ENCODE measurements at places on chromosomes 5 and 9.

DNA sequence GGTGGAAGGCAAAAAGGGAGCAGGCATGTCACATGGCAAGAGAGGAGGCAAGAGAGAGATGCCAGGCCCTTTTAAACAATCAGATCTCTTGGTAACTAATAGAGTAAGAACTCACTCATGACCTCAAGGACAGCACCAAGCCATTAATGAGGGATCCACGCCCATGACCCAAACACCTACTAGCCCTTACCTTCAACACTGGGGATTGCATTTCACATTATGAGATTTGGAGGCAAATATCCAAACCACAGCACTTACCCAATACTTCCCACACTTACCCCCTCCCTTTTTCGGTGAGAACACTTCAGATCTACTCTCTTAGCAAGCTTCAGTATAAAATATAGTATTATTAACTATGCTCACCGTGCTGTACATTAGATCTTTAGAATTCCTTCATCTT, 41.9 kb downstream of the ZNF354A start:
- H3K36me3 ChIP-seq = no peaks in the 10 kb centered on the region
- H3K4me3 ChIP-seq = no peak overlapping the region
- H3K4me1 ChIP-seq = no peaks in the 10 kb centered on the region

DNA sequence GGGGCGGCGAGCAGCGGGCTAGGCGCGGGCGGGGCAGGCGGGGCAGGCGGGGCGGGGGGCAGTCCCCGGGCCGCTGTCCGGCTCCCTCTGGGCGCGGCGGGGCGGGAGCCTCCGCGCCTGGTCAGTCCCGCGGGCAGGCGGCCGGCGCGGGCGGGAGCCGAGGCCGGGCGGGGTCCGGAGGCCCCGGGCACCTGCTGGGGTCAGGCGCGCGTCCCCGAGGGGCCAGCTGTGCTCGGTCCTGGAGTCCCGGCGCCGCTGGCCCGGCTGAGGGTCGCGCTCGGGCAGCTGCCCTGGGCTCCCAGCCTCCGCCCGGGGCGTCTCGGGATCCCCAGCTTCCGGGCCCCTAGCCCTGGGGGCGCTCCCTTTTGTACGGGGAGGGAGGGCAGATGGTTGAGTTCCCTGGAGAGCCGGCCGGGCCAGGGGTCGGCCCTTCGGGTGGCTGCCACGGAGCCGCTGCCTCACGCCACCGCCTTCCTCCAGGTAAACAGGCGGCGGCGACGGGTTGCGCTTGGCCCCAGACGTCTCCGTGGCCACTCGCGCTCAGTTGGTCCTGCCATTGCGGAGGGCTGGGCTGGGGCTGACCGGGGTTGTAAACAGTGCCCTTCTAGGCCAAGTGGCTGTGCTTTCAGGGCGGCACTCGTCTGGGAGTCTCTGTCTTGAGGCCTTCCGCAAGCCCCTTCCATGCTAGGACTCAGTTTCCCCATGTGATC, 473 bp downstream of the ZBTB34 start:
- H3K4me1 ChIP-seq = peaks cover 34% of the 10 kb centered on the region
- DNase-seq = peak; percentile 48
- H3K36me3 ChIP-seq = no peaks in the 10 kb centered on the region
- peak overlapping the region; percentile 96 for H3K27ac ChIP-seq

- no peaks in the 10 kb centered on the region for H3K27me3 ChIP-seq
- no peak overlapping the region for H3K27ac ChIP-seq
- peaks cover 4% of the 10 kb centered on the region for H3K4me1 ChIP-seq
- no peaks in the 10 kb centered on the region for H3K36me3 ChIP-seq
Observed at GRCh38 chr5:74580729-74581109, 59.8 kb downstream of the ENC1 start.

GRCh38 chr5:173629628-173630027, 13.2 kb upstream of the BOD1 start:
- no peaks in the 10 kb centered on the region for H3K4me1 ChIP-seq
- H3K27ac ChIP-seq = no peak overlapping the region
- no peaks in the 10 kb centered on the region for H3K27me3 ChIP-seq
- H3K4me3 ChIP-seq = no peak overlapping the region

GRCh38 chr9:122111413-122112085, 18.4 kb upstream of the TTLL11 start:
- no peaks in the 10 kb centered on the region for H3K27me3 ChIP-seq
- no peaks in the 10 kb centered on the region for H3K4me1 ChIP-seq
- no peak overlapping the region for H3K27ac ChIP-seq
- no peak overlapping the region for H3K4me3 ChIP-seq

DNA sequence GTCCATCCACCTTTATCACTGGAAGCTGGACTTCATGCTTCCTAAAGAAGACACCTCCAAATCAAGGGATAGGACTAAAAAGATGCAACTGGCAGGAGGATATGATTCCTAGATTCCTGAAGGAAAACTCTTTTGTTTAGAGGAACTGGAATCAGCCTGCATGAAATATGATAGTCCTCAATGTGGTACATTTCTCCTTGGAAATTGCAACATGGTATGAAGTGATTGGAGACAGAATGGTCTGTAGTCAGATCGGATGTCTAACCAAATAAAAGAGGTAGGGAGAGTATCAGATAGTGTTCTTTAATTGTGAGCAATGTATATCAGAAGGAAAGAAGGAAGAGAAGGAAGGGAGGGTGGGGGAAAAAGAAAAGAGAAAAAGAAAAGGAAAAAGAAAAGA, 116.1 kb upstream of the FSTL4 start:
- no peak overlapping the region for H3K4me3 ChIP-seq
- no peaks in the 10 kb centered on the region for H3K36me3 ChIP-seq
- no peaks in the 10 kb centered on the region for H3K4me1 ChIP-seq
- no peaks in the 10 kb centered on the region for H3K27me3 ChIP-seq

GRCh38 chr9:83281306-83282255, 218.6 kb upstream of the RASEF start:
- no peak overlapping the region for H3K4me3 ChIP-seq
- no peaks in the 10 kb centered on the region for H3K36me3 ChIP-seq
- no peaks in the 10 kb centered on the region for H3K27me3 ChIP-seq
- peaks cover 12% of the 10 kb centered on the region for H3K4me1 ChIP-seq
- H3K27ac ChIP-seq = no peak overlapping the region

- H3K36me3 ChIP-seq = no peaks in the 10 kb centered on the region
- H3K27ac ChIP-seq = no peak overlapping the region
- peak; percentile 44 for DNase-seq
- peak overlapping the region; percentile 52 for H3K4me3 ChIP-seq
- no peaks in the 10 kb centered on the region for H3K4me1 ChIP-seq
Observed at GRCh38 chr5:75656311-75657003, 45.2 kb downstream of the ANKDD1B start.

- no peak overlapping the region for H3K27ac ChIP-seq
- H3K4me1 ChIP-seq = no peaks in the 10 kb centered on the region
- no peaks in the 10 kb centered on the region for H3K36me3 ChIP-seq
- H3K27me3 ChIP-seq = no peaks in the 10 kb centered on the region
- H3K4me3 ChIP-seq = no peak overlapping the region
Observed at GRCh38 chr5:171462928-171463861, 43.7 kb downstream of the FGF18 start.

GRCh38 chr5:38069360-38069759, 189.0 kb upstream of the EGFLAM start:
- no peak for DNase-seq
- no peak overlapping the region for H3K27ac ChIP-seq
- no peaks in the 10 kb centered on the region for H3K27me3 ChIP-seq
- no peak overlapping the region for H3K4me3 ChIP-seq
- no peaks in the 10 kb centered on the region for H3K4me1 ChIP-seq

- no peak overlapping the region for H3K4me3 ChIP-seq
- no peak for DNase-seq
- peaks cover 5% of the 10 kb centered on the region for H3K4me1 ChIP-seq
- no peaks in the 10 kb centered on the region for H3K36me3 ChIP-seq
- no peaks in the 10 kb centered on the region for H3K27me3 ChIP-seq
Observed at GRCh38 chr9:78437806-78438205, 140.9 kb downstream of the PSAT1 start.

DNA sequence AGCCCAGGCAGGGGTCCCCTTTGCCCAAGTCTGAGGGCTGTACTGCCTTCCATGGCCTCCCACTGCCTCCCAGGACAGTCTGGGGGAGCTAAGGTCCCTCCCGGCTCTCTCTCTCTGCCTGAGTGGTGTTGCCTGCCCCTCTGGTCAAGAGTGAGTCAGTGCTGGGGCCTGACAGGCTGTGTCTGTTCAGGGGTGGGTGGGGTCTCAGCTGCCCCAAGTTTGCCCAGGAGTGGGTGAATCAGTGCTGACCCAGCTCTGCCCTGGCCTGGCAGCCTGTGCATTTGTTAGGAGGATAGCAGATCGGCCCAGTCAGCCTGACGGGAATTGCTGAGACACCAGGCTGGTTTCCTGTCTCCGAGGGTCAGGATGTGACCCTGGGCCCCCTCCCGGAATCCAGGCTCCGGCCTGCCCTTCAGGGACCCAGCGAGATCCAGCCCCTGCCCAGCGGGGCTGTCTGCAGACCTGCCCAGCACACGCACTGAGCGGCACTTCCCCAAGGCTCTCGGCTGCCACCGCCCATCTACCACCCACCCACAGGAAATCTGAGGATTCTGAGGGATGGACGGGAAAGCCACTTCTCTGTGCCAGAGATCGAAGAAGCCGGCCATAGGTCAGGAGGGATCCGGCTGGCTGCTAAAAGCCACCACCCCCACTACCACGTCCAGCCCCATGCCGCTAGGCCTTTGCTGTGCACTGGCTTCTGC, 15.9 kb downstream of the ENG start:
- peak; percentile 62 for DNase-seq
- no peaks in the 10 kb centered on the region for H3K27me3 ChIP-seq
- H3K4me3 ChIP-seq = no peak overlapping the region
- H3K4me1 ChIP-seq = peaks cover 61% of the 10 kb centered on the region

GRCh38 chr5:149166591-149167100, 25.4 kb downstream of the ABLIM3 start:
- DNase-seq = no peak
- no peak overlapping the region for H3K27ac ChIP-seq
- no peaks in the 10 kb centered on the region for H3K4me1 ChIP-seq
- no peaks in the 10 kb centered on the region for H3K27me3 ChIP-seq
- no peaks in the 10 kb centered on the region for H3K36me3 ChIP-seq
- no peak overlapping the region for H3K4me3 ChIP-seq

GRCh38 chr9:5876711-5877110, 14.0 kb upstream of the MLANA start:
- no peak overlapping the region for H3K27ac ChIP-seq
- DNase-seq = no peak
- H3K4me3 ChIP-seq = no peak overlapping the region
- H3K27me3 ChIP-seq = no peaks in the 10 kb centered on the region
- H3K4me1 ChIP-seq = no peaks in the 10 kb centered on the region
- H3K36me3 ChIP-seq = no peaks in the 10 kb centered on the region

DNA sequence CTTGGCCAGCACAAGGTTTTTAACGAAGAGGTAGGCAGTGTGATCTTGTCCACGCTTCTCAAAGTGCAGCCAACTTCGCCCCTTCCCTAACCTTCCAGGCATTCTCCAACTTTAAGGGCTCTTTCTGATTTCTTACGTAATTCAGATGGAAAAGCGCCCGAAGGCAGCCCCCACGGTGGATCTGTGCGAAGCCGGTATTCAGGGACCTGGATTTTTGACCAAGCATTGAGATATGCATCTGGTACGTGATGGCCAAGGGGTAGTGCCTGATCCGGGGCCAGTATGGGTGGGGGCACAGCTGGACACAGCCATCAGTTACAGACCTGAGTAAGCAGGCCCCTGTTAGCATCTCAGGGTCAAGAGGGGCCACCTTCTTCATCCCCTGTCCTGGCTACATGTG, 80.0 kb downstream of the AMBP start:
- H3K4me1 ChIP-seq = peaks cover 15% of the 10 kb centered on the region
- no peak overlapping the region for H3K4me3 ChIP-seq
- no peak for DNase-seq
- H3K27me3 ChIP-seq = no peaks in the 10 kb centered on the region
- H3K27ac ChIP-seq = no peak overlapping the region

DNA sequence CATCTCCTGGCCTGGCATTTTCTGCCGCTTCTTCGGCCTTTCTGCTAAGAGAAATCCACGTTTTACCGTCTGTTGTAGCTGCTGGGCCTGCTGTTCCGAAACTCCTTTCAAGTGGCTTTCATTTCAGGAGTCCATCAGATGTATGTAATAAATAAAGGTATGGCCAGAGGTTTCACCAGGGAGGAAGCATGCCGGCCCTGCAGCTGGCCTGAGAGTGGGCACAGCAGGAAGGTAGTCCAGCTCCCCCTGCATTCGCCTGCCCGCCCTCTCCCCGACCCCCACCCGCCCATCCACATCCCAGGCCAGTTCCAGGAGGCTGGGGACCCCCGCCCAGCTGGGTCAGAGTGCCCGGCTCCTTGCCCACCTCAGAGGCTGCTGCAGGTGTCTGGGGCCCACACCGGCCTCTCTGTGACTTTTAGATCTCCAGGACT, 46.4 kb upstream of the EXOC3 start:
- H3K27ac ChIP-seq = no peak overlapping the region
- no peak for DNase-seq
- H3K4me1 ChIP-seq = peaks cover 8% of the 10 kb centered on the region
- H3K27me3 ChIP-seq = no peaks in the 10 kb centered on the region

- H3K27me3 ChIP-seq = no peaks in the 10 kb centered on the region
- no peaks in the 10 kb centered on the region for H3K4me1 ChIP-seq
- no peaks in the 10 kb centered on the region for H3K36me3 ChIP-seq
- H3K4me3 ChIP-seq = no peak overlapping the region
- H3K27ac ChIP-seq = no peak overlapping the region
Observed at GRCh38 chr9:122084026-122084675, 9.0 kb downstream of the TTLL11 start.

DNA sequence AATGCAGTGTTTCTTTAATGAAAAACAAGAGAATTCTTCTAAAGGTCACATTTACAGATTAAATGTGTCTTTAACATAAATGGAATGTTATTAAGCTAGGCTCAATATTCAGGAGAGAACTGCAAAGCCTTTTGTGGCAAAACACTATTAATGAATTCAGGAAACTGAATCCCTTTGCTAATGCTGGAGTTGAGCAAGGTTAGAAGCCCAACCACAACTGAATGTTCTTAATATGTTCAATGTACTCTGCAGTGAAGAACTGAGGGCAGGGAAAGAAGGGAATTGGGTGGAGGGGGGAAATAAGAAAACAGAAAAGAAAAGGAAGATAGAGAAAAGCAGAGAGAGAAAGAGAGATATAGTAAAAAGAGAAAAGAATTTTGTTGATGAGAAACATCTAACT, 276.7 kb upstream of the TMEM161B start:
- no peaks in the 10 kb centered on the region for H3K36me3 ChIP-seq
- no peak overlapping the region for H3K4me3 ChIP-seq
- no peak overlapping the region for H3K27ac ChIP-seq
- H3K4me1 ChIP-seq = no peaks in the 10 kb centered on the region
- DNase-seq = no peak

- no peak overlapping the region for H3K4me3 ChIP-seq
- no peak overlapping the region for H3K27ac ChIP-seq
- no peaks in the 10 kb centered on the region for H3K36me3 ChIP-seq
- no peaks in the 10 kb centered on the region for H3K27me3 ChIP-seq
- peaks cover 8% of the 10 kb centered on the region for H3K4me1 ChIP-seq
Observed at GRCh38 chr9:80072451-80072850, 500.7 kb downstream of the TLE4 start.

- H3K4me3 ChIP-seq = no peak overlapping the region
- no peaks in the 10 kb centered on the region for H3K4me1 ChIP-seq
- DNase-seq = no peak
Observed at GRCh38 chr5:143308731-143309130, 94.8 kb downstream of the NR3C1 start.

All from testis (tissue), 5 donors.